ENCODE measurements at places on chromosomes 2 and 18.

- DNase-seq: no peak
Observed at GRCh38 chr2:115427436-115427835, 985.0 kb downstream of the DPP10 start.

DNA sequence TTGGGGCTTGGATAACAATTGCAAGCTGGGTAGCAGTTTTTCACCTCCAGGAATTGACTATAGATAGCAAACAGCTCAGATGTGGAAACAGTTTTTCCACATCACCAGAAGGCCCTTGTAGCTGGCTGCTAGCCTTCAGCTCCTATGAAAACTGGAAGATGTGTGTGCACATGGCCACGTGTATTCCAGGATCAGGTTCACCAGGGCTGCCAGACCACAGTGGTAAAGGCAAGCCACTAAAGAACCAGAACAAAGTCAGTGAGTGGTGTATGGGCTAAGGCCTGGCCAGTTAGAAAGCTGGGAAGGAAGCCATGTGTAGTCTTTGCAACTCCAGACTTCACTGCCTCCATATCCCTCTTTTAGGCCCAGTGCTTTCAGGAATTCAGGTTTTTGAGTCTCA lies 12.9 kb downstream of the LRRTM1 start:
- DNase-seq: no peak

DNA sequence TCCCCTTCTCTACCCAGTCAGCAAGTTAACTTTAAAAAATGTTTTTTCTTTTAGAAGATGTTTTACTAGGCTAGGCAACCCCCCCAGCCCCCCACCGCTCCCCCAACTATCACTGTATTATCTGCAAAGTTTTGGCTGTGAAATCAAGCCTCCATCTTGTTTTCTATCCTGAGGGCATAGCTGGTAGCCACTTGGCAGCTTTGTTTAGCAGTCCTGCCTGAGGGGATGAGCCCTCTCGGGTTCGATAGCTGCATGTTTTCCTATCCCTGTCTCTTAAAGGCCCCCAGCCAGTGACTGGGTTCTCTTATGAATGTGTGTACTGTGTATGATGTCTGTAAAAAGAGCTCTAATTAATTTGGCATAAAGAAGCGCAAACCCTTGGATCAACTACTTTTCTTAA lies 43.4 kb downstream of the MRO start:
- no peak for DNase-seq

- DNase-seq: no peak
Observed at GRCh38 chr2:9299161-9300100, 92.8 kb downstream of the ASAP2 start.

GRCh38 chr2:46458763-46459500 lies 20.4 kb upstream of the TMEM247 start:
- no peak for DNase-seq

GRCh38 chr2:120437604-120438000 lies 91.7 kb downstream of the INHBB start:
- no peak for DNase-seq

DNA sequence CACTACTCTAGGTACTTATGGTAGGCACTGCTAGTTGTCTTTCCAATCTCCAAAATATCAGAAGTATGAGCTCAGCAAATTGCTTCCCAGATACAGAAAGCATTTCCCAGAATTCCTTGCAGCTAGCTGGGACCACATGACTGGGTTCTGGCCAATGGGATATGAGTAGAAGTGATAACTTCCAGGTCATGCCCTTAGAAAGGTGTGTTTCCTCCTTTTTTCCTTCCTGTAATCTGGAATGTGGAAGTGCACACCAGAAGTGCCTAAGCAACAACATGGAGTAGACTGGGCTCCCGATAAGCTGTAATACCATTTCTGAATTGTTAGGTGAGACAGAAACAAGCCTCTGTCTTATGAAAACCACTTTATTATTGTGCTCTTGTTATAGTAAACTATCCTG lies 279.8 kb downstream of the ZNF385B start:
- no peak for DNase-seq

DNA sequence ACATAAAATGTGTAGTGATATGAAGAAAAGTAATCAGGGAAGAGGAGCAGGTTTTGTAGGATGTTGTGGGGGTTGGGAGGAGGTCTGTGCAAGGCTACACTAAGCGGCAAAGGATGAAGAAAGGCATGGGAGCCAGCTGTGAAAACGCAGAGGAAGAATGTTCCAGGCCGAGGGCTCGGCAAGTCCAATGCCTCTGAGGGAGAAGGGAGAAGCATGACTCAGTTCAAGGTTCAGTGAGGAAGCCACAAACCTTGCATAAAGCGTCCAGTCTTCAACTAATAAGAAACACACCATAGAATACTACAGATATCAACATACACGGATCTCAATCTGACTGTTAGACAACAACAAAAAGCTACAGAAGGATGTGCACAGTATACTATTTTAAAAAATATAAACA lies 16.2 kb downstream of the EPB41L3 start:
- no peak for DNase-seq

DNA sequence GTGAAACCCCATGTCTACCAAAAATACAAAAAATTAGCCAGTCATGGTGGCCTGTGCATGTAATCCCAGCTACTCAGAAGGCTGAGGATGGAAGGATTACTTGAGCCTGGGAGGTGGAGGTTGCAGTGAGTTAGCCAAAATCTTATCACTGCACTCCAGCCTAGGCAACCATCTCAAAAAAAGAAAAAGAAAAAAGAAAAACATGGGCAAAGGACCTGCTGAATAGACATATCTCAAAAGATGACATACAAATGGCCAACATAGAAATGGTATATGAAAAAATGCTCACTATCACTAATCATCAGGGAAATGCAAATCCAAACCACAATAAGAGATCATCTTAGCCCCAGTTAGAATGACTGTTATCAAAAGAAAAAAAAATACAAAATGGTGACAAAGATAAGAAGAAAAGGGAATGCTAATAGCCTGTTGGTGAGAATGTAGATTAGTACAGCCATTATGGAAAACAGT lies 1.4 kb upstream of the TGOLN2 start:
- no peak for DNase-seq

- DNase-seq: no peak
Observed at GRCh38 chr2:67374481-67374880, 22.7 kb upstream of the ETAA1 start.

GRCh38 chr18:41842886-41843285 lies 112.1 kb upstream of the PIK3C3 start:
- DNase-seq: no peak

- no peak for DNase-seq
Observed at GRCh38 chr2:84613082-84613481, 96.8 kb downstream of the DNAH6 start.

- peak; percentile 40 for DNase-seq
Observed at GRCh38 chr18:26549263-26550094, 1.1 kb upstream of the KCTD1 start.

- no peak for DNase-seq
Observed at GRCh38 chr2:95316466-95317122, 19.4 kb downstream of the KCNIP3 start.

DNA sequence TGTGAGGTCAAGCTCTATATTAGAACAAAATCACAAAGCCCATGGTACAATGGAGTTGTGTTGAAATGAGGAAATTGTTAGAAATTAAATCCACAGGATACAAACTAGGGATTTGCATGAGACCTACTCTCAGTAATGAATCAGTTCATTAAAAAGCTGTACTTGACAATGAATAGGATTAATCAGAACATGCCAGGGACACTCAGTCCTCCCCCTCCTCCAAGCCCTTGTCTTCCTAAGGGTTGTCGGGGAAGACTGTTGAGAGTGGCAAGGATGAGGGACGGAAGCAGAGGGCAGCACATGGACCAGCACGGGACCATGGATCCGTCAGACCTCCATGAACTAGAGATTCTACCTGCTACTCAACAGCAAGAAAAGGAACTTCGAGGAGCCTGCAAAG lies 39.8 kb downstream of the SPRED2 start:
- no peak for DNase-seq

- no peak for DNase-seq
Observed at GRCh38 chr2:186891185-186891621, 42.2 kb upstream of the ZSWIM2 start.

DNA sequence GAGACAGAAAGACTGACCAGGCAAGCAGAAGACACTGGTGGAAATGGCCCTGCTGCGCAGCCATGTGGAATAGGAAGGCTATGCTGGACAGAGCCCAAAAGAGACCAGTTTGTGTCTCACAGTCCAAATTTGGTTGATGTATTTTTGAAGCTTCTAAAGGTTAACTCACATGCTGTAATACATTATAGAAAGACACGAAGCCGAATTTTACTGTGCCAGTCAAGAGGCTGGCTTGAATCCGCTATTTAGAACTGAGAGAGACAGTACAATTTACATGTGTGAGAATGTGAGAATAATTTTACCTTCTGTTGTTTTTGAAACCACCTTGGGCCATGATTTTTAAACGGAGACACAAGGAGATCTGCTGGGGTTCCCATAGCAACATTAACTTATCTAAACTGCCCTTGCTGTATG lies 113.6 kb downstream of the METTL8 start:
- no peak for DNase-seq

GRCh38 chr2:43240766-43241150 lies 14.4 kb upstream of the ZFP36L2 start:
- DNase-seq: no peak

- DNase-seq: no peak
Observed at GRCh38 chr2:128727404-128727803, 408.7 kb upstream of the HS6ST1 start.

GRCh38 chr2:70658476-70658875 lies 104.8 kb upstream of the TGFA start:
- DNase-seq: no peak

DNA sequence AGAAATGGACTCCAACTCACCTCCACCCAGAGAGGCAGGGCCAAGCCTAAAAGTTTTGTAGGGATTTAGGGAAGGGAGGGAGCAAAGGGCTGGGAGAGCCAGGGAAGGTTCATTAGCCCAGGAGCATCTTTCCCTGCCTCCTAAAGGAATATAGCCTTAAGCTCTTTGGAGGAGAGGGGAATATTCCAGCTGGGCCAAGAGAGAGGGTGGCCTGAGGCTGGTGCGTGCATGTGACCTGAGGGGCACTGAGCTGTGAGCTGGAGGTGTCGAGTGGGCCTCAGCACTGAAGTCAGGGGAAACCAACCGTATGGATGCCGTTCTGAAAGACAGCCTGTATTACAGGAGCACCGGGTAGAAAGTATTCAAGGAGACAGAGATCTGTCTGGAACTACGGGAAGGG lies 112.6 kb downstream of the KLHL29 start:
- no peak for DNase-seq

GRCh38 chr18:10304853-10305252 lies 149.6 kb upstream of the APCDD1 start:
- DNase-seq: no peak

DNA sequence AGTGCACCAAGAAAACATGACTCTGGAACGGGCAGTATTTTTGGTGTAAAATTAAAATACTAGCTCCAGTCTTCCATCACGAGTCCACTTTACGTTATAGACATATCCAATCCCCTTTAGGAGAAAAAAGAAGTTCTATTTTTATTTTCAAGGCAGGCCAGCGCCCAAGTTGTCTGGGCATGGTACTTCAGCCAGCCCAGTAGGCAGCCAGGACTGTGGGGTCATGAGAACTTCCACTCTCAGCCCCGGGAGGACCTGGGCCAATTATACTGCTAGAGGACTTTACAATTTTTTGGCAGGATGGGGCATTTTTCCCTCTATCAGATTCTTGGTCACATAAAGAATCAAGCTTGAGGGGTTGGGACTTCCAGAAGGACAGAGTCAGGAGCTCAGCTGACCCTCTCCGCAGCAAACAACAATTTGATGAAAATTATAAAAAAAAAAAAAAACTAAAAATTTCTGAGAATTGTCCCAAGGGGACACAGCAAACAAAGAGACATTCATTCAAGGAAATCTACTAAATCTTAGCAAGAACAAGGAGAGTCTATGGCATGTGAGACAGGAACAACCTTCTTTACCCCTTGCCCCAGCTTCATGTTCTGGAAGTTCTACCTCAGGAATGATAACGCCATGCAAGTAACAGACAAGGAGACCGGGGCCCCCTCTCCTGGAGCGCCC lies 37.3 kb upstream of the B3GNT2 start:
- no peak for DNase-seq

GRCh38 chr2:128736689-128737545 lies 418.2 kb upstream of the HS6ST1 start:
- DNase-seq: peak; percentile 85

- DNase-seq: peak; percentile 60
Observed at GRCh38 chr18:61893309-61893970, 633 bp upstream of the RNF152 start.

DNA sequence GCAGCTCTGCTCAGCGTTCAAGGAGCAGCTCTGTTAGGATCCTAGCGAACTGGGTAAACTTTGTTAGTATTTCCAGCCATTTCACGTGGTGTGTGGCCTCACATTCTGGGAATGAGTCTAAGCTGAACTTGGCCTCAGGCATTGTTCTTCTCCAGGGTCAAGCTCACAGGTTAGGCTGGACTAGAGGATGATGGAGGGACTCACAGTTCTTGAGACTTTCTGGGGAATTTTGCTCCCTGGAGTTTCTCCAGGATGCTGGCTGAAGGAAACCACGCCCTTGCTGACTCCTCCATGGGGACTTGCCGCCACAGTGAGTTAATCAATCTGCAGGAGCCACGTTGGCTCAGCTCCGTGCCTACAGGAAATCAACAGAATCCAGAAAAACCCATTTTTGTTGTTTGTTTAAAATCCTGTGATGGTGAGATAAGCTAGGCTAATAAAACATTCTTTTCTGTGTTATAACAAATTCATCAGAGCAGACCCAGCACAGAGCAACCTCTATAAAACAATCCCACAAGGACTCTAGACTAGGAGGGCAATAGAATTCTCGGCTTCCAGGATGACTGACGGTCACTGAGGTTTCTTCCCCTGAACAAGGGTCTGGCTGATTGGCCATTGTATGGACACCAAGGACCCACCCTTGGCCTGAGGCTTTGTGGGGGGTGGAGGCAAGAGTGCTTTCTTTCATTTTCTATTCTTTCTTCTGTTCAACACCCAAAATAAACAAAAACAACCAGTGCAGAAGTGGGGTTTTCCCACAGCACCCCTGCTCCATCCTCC lies 12.6 kb downstream of the CNDP1 start:
- no peak for DNase-seq

DNA sequence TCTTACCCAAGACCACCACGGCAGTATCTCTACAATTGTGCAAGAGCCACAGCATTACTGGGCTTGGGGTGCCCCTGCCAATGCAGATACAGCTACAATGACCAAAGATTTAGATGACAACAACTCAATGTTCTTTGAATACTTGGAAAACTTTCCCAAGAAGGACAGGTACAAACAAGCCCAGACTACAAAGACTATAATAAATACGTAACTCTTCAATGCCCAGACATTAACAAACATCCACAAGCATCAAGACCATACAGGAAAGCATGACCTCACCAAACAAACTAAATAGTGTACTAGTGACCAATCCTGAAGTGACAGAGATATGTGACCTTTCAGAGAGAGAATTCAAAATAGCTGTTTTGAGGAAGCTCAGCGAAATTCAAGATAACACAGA lies 62.8 kb downstream of the ICA1L start:
- no peak for DNase-seq

GRCh38 chr18:57574866-57575265 lies 11.6 kb downstream of the FECH start:
- DNase-seq: no peak
